ENCODE measurements at places on chromosomes 4 and X.

DNA sequence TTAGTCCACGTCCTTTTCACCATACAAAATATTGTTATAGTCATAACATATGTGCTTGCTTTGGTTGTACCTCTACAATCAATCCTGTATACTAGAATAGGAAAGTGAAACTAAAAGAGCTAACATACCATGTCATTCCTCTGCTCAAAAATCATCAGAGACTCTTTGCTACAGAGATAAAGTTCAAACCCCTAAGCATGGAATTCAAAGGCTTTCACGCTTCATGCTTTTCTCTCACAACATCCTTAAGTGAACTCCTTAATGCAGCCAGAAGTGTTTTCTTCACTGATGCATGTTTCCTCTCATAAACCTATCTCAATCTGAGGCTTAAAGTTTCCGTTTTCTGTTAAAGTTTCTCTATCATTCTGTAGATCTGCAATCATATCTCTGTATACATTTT, 744.6 kb upstream of the IGFBP7 start:
- DNase-seq, result no peak

GRCh38 chr4:122219356-122219755, 67.2 kb downstream of the BLTP1 start:
- DNase-seq, result no peak

GRCh38 chrX:107272431-107272921, 66.1 kb downstream of the DNAAF6 start:
- DNase-seq, result no peak

- DNase-seq, result no peak
Observed at GRCh38 chr4:24928708-24929107, 15.9 kb upstream of the CCDC149 start.

- DNase-seq, result no peak
Observed at GRCh38 chr4:140091305-140091704, 62.7 kb downstream of the MAML3 start.

DNA sequence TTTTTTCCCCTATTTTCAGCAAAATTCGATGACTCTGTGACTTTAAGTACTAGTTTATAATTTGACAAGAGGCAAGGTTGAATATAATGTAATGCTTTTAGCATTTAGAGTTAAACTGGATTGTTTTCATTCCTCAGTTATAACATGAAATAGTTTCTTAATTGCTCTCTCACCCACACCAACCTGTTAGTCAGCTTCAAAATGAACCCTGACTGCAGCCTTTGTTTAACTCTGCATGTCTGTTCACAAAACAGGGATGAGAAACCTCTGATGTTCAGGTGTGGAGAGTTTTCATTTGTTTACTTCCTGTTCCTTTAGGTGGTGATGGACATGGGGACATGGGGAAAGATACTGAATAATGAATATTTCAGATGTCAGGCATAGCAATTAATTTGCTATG, 49.9 kb upstream of the MND1 start:
- no peak for DNase-seq

Measured in Right ventricle myocardium superior (tissue), 1 donor.